Activated CD4-positive, alpha-beta T cell treated with anti-CD3 and anti-CD28 coated beads, Interleukin-2, amount 10 ng/mL, durations not matched to agents 24 days and 14 days (primary cell): ENCODE measurements at places on chromosomes 1 and 21. TPM values are rescaled to one million over a fixed set of nuclear protein-coding genes. Genes with fewer than 3 reads are reported as not detected.
A peak's percentile ranks its signal among the peaks of the same experiment; 100 is the strongest.

GRCh38 chr1:109617291-109617801 is 2.1 kb downstream of the GNAT2 start:
- peak overlapping the region; percentile 17 for H3K27ac ChIP-seq
- peaks cover 39% of the 10 kb centered on the region for H3K4me1 ChIP-seq
- peak; percentile 62 for DNase-seq

DNA sequence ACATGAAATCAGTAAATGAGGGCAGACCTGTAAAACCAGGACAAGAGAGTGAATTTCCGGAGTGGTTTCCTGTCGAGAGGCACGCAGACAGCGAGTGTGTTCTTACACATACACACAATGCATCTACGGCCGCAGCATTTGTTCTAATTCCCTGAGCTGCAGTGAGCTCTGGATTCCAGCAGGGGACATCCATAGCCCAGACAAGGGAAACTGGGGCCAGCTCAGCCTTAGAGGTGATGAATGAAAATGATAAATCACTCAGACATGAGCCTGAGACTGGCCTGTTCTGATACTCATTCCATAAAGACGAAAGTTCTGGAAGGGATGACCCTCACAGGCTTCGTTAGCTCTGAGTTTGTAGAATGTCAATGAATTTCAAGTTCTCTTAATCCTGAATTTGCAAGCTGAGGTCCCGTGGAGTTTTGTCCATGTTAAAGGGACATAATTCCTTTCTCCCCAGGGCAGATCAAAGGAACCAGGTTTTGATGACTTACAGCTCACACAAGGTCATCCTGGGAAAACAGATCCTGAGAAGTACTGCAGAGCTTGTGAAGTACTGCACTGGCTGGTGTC is 207.9 kb upstream of the C1orf87 start:
- peak; percentile 64 for DNase-seq
- no peaks in the 10 kb centered on the region for H3K36me3 ChIP-seq
- no peaks in the 10 kb centered on the region for H3K27me3 ChIP-seq
- no peak overlapping the region for H3K4me3 ChIP-seq
- no peaks in the 10 kb centered on the region for H3K4me1 ChIP-seq

GRCh38 chr21:39434950-39435349 is 10.6 kb downstream of the LCA5L start:
- no peaks in the 10 kb centered on the region for H3K36me3 ChIP-seq
- H3K27me3 ChIP-seq = peaks cover 24% of the 10 kb centered on the region
- no peak overlapping the region for H3K4me3 ChIP-seq
- no peak for DNase-seq
- no peaks in the 10 kb centered on the region for H3K4me1 ChIP-seq

GRCh38 chr21:17786071-17786850 is 32.9 kb downstream of the C21orf91 start:
- no peaks in the 10 kb centered on the region for H3K27me3 ChIP-seq
- H3K4me3 ChIP-seq = peak overlapping the region; percentile 70
- peaks cover 83% of the 10 kb centered on the region for H3K4me1 ChIP-seq
- DNase-seq = no peak

PDC gene
- not detected in 2 replicates for total RNA-seq

LAMC1 gene
- 0.30 and 0.33 TPM in 2 replicates for total RNA-seq
